ENCODE measurements at places on chromosomes 13 and 19.

DNA sequence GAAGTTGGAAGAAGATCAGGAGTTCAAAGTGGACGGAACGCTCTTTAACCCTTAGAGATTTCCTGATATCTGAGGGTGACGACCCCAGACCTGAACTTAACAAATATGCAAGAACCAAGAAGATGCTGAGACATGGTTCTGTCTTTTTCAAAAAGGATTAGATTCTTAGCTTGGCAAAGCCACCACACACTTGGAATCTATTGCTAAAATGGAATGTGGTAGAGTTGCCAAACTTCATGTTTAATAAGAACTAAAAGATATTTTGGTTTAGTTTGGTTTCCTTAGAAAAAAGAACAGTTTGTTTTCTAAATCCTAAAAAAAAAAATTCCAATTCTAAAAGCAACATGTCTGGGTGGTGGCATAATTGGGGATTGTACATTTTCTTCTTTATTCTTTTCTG is 29.5 kb downstream of the UNC13A start:
- no peak for DNase-seq

DNA sequence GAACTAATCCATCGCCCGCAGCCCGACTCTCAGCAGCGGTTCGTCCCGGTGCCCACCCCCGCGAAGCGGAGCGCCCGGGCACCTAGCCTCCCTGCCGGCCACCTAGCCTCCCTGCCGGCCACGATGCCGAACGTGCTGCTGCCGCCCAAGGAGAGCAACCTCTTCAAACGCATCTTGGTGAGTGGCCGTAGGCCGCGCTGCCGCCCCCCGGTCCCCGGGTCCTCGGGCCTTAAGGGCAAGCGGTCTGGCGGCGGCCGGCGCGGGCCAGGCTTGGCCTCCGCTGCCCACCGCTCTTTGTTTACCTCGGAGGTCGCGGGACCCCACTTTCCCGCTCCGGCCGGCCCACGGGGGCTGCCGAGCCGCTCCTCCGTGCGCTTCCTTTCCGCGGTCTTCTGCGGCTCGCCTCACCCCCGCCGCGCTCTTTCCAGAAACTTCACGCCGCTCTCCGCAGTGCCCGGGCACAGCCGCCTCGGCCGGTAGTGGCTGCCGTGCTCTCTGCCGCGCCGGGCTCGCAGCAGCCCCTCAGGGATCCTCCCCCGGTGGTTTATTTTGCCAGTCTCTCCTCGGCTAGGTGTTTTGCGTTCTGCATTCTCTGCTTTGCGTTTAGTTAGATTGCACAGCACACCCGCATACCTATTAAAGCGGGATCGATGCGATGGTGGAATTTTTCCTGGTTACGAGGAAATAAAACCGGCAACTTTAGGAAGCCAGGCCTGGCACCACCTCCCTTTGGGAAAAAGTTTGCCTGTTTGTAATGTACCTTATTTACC is 524 bp downstream of the NAA16 start:
- peak; percentile 43 for DNase-seq

DNA sequence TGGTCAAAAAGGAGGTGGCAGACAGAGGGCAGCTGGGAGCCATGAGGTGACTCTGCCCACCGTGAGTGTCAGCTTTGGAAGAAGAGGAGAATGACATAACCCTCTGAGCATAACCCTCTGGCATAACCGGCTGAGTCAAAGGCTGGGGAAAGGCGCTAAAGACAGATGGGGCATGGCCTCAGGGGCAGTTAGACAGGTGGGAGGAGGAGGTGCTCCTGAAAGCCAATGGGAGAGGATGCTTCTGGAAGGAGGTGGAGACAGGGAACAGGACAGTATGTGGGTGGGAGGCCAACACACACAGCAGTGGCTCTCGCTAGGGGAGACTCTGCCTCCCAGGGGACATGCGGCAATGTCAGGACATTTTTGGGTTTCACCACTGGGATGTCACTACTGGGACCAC is 17.1 kb downstream of the ELAVL1 start:
- no peak for DNase-seq

DNA sequence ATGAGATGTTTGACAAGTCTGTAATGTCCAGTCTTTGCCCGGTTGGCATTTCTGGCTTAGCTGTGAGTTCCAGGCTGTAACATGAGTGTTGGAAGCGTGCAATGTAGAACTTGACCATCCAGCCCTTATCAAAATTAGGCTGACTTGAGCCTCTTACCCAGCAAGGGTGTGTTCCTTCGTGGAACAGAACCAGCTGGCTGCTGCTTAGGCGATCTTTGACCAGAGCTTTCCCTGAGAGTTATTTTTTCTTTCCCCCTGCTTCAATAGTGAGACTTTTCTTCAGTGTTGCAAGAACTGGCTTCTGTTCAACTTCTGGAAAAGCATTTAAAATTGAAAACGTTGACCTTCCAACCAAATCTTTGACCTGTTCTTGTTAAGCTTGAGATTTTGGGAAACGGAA is 6.5 kb downstream of the TNFSF13B start:
- DNase-seq: no peak

GRCh38 chr13:98917116-98917515 is 60.7 kb downstream of the DOCK9 start:
- DNase-seq: no peak

- DNase-seq: no peak
Measured at GRCh38 chr13:50318887-50319286, 303.6 kb downstream of the KCNRG start.

- DNase-seq: no peak
Measured at GRCh38 chr13:49472186-49472585, 23.6 kb upstream of the PHF11 start.

GRCh38 chr13:72570019-72570418 is 157.4 kb downstream of the MZT1 start:
- DNase-seq: no peak

GRCh38 chr19:18489627-18490184 is 32.2 kb downstream of the ELL start:
- DNase-seq: no peak

DNA sequence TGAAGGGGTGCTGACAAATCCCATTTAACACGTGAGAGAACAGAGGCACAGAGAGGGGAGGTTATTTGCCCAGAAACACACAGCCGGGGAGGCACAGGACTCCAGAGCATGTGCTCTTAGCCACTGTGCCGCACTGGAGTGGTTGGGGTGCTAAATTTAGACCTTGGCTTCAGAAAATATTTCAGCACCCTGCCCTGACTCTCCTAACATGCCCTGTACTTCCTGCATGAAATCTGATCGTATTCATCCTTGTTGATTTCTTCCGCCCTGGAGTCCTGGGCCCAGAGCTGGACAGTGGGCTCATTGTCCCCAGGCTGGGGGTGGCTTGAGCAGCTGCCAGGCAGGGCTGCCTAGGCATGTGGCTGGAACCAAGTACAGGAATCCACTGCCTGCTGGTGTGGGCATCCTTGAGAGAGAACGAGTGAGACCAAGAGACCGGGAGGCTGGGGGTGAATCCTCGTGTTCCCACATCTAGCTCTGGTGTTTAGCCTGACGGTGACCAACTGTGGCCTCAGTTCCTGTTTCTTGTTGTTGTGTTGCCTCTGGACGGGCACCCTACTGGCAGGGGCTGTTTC is 5.3 kb downstream of the SLC27A1 start:
- peak; percentile 26 for DNase-seq

DNA sequence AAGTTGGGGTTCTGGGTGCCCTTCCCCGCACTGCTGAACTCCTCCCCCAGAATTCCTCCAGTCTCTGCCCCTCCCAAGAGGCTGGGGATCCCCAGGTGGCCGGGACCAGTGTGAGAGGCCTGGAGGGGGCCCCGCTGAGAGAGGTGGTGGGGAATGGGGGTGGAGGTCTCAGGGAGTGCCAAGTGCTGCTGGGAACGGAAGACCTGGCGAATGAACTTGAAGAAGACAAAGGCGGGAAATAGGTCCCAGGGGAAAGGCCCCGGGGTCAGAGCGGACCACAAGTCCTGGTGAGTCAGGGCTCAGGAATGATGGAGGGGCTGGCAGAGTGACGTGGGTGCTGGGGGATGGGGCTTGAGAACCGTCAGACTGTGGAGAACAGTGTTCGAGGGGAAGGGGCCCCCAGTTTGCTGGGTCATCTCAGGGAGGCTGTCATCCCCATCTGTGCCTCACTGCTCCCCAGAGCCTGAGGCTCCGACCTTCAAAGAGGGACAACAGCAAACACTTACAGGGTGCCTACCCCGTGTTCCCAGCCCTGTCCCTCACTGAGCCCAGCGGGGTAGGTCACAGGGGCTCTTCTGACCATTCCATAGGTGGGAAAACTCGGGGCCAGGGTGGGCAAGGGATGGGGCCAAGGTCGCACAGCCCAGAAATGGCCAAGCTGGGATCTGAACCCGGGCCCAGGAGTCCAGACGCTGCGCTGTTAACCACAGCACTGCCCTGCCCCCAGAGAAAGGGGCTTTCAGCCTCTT is 16.0 kb upstream of the SEMA6B start:
- DNase-seq: no peak

DNA sequence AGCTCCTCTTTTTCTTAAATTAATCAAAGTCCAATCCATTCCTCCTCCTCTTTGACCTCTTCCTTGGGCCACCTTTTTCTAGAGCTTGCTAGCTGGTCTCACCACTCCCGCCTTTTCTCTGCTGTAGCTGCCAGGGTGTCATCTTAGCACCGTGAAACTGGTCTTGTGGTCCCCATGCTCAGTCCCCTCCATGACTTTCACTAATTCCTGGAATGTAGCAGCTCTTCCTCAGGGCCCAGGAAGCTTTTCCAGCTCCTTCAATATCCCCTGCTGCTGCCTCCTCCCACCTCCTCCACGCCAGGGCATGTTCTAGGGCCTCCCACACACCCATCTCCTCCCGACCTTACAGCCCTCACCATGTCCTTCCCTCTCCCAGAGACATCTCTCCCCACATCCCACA is 222.2 kb downstream of the MYO16 start:
- no peak for DNase-seq

GRCh38 chr13:99390601-99391000 is 83.4 kb upstream of the GPR183 start:
- no peak for DNase-seq

DNA sequence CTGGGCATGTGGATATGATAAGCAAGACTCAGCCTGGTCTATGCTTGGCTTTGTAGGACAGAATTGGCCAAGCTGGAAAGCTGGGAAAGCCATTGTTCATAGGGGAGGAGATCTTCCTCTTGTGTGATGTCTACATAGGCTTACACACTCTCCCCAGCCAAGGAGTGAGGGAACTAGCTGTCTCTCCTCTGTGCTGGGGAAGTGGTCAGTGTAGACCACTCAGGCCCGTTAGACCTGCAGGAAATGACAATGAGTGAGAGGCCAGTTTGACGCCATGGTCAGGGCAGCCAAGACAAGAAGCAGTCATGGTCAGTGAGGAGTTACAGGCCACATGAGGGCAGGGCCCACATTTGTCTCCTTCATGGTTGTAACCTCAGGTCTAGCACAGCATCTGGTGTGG is 159.1 kb upstream of the KL start:
- no peak for DNase-seq

DNA sequence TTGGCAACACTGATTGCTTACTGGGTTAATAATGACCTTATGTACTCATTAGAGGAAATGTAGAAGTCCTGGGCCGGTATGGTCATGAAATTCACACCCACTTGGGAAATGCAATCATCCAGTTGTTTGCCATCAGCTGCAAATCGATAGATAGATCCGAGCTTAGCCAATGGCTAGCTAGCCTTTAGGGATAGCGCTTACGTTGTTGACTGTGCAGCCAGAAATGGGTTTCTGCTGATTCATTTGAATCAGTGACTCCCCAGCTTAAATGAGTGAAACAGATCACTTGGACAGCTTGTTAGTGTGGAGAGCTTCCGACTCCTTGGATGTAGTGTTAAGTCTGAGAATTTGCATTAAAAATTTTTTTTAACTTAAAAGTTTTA is 11.8 kb downstream of the IL17D start:
- DNase-seq: no peak

- DNase-seq: no peak
Measured at GRCh38 chr13:61575973-61576372, 160.3 kb upstream of the PCDH20 start.

DNA sequence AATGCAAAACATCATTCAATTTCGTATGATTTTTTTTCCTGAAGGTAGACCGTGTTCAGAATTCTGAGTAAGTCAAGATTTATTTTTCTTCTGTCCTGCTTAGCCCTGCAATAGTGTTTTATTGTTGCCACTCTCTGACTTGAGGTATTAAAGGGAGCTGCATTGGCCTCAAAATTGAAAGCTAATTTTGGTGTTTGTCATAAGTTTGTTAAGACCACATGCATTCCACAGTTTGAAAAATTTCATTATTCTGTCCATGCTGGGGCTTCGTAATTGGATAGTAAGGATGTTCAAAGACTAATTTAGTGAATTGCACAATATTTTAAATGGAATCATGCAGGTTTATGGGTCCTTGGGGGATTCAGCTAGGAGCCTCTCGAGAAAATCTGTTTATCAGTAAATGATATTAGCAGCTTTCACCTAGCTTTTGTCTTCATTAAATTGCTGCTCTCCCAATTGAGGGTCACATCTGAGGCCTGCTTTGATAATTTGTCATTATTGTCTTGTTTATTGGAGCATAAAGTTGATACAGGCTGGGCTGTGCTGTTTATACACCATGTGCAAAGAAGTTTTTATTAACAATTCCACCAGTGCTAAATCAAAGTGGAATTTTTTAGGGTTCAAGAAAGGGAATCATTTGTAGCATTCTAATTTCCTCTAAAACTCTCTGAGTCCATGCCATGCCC is 339.8 kb upstream of the OBI1 start:
- DNase-seq: no peak

- no peak for DNase-seq
Measured at GRCh38 chr19:47469363-47469700, 2.4 kb downstream of the SLC8A2 start.

DNA sequence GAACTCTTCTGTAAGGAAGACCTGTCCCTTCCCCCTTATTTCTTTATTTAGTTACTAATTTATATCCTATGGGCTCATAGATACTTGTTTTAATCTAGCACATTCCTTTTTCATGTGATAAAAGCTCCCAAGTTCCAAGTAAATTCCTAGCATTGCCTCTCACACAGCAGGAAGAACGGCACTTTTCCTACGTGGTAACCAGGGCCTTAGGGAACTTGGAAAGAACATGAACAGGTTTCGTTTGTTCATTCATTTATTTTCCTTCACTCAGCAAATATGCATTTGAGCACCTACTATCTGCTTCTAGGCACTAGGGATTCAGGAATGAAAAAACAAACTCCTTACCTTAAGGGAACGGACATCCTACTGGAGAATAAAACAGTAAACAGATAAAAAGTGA is 125.1 kb downstream of the SIPA1L3 start:
- no peak for DNase-seq

GRCh38 chr13:89270736-89271135 is 1599.6 kb downstream of the SLITRK5 start:
- DNase-seq: no peak

Measured in anterior cingulate cortex (tissue), 58 donors.